ENCODE measurements at places on chromosomes 16 and 17.
A peak's percentile ranks its signal among the peaks of the same experiment; 100 is the strongest.

DNA sequence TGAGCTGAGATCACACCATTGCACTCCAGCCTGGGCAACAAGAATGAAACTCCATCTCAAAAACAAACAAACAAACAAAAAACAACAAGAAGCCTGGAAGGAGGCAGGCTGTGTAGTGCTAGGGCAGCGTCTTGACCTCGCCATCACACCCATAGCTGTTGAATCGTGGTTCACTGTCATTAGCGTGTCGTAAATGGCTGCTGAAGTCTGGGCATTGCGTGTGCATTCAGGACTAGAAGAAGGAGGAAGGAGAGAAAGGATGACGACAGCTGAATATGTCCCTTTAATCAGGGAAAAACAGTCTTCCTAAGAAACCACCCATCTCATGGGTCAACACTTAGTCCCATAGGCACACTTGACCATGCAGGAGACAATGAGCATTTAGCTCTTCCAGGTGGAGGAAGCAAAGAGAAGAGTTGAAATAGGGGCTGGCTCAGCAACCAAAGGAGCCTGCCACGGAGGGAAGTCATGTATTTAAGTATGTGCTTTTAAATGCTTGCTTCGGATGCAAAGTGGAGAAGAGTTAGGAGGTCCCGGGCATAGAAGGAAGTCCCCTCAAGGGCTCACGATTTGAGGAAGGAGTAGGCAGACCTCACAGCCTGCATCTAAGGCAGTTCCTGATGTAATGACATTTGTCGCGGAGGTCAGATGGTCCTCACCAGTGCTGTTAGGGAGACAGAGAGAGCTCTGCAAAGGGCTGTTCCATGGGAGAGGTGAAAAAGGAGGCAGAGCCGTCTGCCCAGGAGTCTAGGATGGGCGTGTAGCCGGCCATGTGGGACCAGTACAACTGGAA is 8.8 kb downstream of the PRSS22 start:
- no peak for DNase-seq

GRCh38 chr17:34371405-34372100 is 8.5 kb upstream of the CCL1 start:
- no peak for DNase-seq

- no peak for DNase-seq
These were observed 12.5 kb upstream of the DRC7 start for GRCh38 chr16:57681950-57682728.

GRCh38 chr16:77692612-77693011 is 29.7 kb upstream of the NUDT7 start:
- DNase-seq: no peak

DNA sequence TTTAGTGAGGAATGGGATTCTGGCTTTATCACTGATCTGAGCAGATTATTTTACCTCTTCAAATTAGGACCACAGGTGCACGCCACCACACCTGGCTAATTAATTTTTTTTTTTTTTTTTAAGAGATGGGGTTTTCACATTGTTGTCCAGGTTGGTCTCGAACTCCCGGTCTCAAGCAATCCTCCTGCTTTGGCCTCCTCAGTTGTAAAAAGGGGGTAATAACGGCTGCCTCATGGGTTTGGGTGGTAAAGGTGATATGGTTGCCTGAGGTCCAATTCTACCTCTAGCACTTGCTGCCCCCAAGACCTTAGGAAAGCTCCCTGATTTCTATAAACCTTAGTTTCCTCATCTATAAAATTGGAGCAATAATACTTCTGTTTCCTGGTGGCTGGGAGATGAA is 130.7 kb upstream of the HS3ST2 start:
- DNase-seq: no peak

- DNase-seq: no peak
These were observed 35.2 kb downstream of the ADCY9 start for GRCh38 chr16:4081047-4081446.

DNA sequence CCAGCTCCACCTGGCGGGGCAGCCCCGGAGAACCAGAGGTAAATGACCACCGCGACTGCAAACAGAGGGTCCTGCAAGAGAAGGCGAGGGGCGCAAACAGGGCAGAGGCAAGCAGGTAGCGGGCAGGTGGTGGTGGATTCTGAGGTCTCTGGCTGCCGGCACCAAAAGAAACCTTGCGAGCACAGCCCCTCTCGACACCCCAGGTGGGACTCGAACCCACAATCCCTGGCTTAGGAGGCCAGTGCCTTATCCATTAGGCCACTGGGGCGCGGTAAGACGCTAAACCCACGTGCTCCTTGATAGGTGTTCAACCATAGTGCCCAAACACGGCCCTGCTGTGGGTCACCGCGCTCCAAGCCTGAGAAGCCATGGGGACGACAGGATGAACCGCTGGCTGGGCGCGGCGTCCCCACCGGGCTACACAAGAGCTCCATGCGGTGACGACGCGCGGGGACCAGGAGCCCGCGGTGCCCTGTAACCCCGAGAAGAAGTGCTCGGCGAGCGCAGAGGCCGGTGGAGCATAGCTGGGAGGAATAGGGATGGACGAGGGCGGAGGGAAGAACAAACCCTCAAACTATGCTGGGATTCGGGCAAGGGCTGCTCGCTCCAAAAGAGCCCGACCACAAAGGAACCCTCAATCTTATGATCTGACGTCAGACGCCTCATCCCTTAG is 12.4 kb downstream of the ATP5PD start:
- peak; percentile 81 for DNase-seq

GRCh38 chr17:55458978-55459377 is 37.3 kb upstream of the MMD start:
- DNase-seq: peak; percentile 67

GRCh38 chr16:82091241-82091640 is 56.2 kb downstream of the HSD17B2 start:
- DNase-seq: no peak

DNA sequence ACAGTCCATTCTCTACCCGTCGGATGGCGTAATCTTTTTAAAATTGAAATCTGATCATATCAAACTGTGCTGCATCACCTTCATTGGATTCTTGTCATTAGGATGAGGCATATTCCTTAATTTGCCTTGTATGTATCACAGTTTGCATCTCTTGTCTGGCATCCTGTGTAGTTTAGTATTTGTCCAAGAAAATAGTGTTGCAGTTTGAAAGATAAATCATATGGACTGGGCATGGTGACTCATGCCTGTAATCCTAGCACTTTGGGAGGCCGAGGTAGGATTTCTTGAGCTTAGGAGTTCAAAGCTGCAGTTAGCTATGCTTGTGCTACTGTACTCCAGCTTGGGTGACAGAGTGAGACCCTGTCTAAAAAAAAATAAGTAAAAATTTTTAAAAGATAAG is 5.8 kb upstream of the RSL1D1 start:
- no peak for DNase-seq

DNA sequence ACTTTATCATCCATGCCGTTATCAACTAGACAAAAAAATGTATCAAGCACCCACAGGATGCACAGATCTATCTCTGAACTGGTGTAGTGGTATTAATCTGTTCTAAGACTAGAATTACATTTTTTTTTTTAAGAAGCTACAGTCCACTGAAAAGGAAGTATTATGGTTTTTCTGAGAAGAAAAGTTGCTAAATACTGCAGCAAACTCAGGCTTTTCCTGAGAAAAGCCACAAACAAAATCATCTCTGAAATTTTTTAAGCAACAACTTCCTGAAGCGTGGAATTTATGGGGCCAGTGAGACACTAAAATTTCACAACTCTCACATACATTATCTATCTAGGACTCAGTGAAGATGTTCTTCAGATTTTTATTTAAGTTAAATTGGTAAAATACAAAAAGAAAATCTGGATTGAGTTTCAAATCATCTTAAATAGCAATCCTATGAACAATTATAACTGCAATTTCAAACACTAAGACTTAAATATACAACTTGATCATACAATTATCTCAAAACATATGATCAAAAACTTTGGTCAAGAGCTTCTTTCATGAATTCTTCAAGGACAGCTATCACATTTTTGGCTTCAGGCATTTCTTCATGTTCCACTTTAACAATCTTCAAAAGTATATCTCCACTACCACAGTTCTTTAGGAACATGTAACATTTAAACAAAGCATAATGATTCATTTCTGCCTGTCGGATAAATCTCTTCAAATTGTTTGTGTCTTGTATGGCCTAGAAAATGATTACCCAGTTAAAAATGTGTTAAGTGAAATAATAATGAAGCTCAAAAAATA is 10.5 kb downstream of the C17orf75 start:
- no peak for DNase-seq

DNA sequence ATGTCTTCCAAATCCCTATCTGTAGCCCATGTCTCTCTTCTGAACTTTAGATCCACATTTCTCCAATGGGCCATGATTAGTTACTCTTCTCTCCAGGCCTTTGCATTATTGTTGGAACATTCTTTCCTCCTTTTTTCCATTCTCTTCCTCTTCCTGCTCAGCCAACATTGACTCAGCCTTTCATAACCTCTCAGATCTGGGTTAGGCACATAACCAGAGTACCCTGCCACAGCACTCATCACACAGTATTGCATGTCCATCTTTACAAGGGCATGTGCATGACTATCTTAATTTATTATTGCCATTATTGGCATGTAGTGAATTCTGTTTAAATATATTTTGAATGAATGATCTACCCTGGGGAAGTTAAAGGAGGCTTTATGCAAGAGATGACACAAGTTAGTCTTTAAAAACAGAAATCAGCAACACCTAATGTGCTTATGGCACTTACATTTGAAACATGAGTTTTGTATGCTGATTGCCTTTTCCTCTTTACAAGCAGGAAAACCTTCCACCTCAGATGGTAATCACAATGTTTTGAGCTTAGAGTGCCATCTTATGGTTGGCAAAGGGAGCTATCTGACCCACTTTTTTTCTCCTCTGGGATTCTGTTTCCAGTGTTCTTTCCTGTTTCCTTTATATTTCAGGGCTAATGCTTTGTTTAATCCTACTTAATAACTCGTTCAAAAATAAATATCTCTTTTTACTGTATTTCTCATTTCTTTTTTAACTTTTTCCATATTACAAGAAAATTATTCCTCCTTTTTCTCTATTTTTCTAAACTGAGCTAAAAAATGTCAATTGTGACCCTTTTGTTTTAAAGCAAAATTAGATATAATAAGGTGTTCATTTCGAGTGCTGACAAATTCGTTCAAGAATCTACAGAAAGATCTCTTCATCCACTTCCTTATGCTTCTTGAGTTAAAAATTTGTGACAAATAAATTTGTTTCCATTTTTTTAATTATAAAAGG is 151.0 kb upstream of the RBL2 start:
- no peak for DNase-seq

DNA sequence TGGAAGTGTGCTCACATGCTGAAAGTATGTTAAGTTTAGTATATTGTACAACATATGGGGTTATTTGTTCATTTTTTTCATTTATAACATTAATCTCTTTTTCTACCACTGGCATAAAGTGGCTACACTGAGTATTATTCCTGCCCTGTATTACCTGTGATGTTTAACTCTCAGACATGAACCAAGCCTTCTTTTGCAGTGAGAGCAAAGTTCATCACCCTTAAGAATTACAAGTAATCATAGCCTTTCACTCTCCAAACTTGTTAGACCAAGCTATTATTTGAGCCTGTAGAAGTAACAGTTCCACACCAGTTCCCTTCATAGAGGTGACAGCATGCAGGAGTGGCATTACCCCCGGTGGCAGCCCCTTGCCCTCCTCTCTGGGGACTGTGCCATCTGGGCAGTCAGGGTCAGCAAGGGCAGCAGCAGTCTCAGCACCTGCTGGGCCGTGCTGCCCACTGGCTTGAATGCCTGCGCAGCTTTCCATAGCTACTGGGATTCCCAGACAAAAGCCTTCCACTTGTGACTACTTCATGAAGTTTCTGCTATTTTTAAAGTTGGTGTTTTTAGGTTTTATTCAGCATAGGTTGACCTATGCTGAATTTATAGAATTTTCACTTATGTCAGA is 71.3 kb downstream of the TMC6 start:
- no peak for DNase-seq

- DNase-seq: no peak
These were observed 1.9 kb downstream of the SLC39A11 start for GRCh38 chr17:73090396-73091202.

DNA sequence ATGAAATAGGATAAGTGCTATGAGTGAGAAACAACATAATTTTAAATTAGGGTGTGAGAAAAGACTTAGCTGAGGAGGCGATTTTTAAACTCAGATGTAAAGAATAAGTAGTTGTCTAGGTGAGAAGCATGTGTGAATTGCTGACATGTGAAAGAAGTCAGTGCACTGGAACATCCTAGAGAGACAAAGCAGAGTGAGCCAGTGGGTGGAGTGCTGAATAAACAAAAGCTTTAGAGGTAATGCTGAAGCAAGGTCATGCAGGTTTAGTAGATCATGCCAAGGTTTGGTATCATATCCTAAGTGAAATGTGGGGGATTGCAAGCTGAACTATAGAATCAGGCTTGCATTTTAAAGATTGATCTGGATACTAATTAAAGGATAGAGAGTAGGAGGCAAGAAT is 89.4 kb downstream of the KIF2B start:
- DNase-seq: no peak

- DNase-seq: no peak
These were observed 56.9 kb downstream of the MSI2 start for GRCh38 chr17:57313097-57313835.

DNA sequence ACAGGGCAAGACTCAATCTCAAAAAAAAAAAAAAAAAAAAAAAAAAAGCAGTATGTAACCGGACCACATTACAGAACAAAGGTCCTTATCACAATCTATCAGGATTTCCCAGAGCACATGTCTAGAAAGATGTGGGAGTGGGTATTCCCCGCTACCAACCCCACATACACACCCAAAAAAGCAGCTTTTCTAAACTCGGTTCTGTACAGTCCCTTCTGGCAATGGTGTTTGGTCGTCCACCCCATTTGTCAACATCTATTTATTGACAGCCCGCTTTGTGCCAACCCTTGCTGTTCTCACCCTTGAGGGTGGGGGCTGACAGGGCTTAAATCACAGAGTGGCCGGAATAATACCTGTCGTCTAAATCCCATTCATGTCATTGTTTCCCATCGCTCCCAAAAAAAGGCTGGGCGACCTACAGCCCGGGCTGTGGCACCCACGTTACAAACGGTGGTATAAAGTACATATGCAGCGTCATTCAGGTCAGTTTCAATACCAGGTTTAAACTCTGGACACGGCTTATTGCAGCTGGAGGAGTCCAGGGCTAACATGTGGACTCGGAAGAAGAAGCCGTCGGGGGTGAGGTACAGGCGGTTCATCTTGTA is 3.6 kb downstream of the C17orf58 start:
- no peak for DNase-seq

- no peak for DNase-seq
These were observed 155.4 kb upstream of the FOXF1 start for GRCh38 chr16:86354641-86355513.

DNA sequence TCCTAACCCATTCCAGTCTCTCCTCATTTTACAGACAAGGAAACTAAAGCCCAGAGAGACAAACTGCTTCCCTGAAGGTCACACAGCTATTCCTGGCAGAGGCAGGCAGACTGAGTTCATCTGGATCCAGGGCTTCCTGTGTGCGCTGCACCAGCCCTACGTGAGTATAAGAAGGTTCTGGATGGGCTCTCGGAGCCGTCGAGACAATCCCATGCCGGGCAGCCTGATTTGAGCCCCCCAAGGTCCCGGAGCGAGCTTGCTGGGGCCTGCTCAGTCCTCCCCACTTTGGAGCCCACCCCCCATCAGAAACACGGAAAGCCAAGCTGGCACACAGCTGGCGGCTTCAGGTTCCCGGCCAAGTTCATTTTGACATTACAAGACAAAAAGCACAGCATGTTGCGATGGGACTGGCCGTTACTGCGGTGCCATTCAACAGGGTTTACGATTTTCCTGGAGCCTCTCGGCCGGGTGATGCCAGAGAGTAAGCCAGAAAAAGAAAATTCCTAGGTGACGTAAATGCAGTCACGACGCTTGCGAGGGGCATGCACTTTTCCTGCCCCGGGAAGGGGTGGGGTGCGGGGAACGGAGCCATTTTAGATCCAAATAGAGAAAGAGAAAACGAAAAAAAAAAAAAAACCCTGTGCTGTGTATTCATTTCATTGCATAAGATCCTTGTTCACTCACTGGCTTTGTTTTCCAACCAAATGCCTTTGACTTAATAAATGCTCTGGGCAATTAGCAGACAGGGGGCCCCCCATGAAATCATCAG is 167.1 kb upstream of the FOXF1 start:
- no peak for DNase-seq
